ENCODE measurements at places on chromosomes 12 and 14.

GRCh38 chr14:36339816-36340215, 19.4 kb upstream of the MBIP start:
- no peak for DNase-seq

- no peak for DNase-seq
Observed at GRCh38 chr14:39376667-39377403, 55.4 kb downstream of the FBXO33 start.

- DNase-seq = no peak
Observed at GRCh38 chr12:31967539-31967938, 8.3 kb downstream of the RESF1 start.

GRCh38 chr12:17060260-17060659, 454.3 kb upstream of the LMO3 start:
- DNase-seq = no peak

- no peak for DNase-seq
Observed at GRCh38 chr14:101927859-101928258, 36.5 kb upstream of the DYNC1H1 start.

DNA sequence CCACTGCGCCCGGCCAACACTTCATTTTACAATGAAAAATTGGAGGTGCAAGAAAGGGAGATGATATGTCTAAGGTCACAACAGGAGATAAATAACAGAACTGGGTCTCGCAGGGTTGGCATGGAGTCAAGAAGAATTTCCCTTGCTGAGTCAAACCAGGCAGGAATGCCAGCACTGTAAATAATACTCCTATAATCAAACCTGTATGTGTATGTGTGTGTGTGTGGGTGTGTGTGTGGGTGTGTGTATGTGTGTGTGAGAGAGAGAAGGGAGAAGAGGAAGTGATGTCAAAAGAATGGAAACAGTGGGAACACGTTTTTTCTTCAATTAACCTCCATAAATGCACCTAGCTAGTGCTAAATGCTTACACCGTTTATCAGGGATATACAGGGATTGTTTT, 70.4 kb downstream of the TMEM116 start:
- no peak for DNase-seq

- no peak for DNase-seq
Observed at GRCh38 chr14:50212726-50213125, 18.7 kb downstream of the SOS2 start.

DNA sequence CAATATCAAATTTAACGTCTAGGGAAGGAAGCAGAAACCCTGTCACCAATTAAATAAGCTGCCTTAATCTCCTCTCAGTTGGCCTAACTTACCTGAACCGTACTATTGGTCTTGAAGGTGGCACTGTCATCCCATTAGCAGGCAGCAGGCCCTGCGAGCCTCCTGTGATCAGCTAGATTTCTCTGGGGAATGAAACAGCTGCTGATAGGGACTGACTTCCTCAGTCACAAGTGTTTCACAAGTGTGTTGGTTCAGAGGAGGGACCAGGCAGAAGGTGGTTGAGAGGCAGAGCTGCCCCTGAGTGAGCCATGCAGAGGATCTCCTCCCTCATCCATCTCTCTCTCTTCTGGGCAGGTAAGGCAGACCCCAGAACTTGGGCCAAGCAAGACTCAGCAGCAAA, 166.8 kb downstream of the DAD1 start:
- DNase-seq = no peak

GRCh38 chr12:120119271-120119973, 2.9 kb upstream of the RAB35 start:
- no peak for DNase-seq

GRCh38 chr12:25811656-25812126, 146.8 kb upstream of the RASSF8 start:
- DNase-seq = no peak

DNA sequence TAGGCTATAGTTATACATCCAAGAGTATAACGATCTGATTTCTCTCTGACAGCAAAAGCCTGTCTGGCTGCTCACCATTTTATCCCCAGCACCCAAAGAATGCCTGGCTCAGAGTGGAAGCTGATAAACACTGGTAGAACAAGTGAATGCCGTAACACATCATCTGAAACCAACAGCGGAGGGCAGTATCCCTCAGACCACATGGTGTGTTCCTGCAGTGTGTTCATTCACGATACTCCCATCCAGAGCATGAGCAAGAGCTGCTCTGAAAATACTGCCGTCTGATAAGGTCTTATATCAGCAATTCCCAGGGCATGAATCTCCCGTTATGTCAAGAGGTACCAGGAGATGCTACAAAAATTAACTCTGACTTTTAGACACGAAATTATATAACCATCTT, 95.9 kb downstream of the TTC7B start:
- no peak for DNase-seq

DNA sequence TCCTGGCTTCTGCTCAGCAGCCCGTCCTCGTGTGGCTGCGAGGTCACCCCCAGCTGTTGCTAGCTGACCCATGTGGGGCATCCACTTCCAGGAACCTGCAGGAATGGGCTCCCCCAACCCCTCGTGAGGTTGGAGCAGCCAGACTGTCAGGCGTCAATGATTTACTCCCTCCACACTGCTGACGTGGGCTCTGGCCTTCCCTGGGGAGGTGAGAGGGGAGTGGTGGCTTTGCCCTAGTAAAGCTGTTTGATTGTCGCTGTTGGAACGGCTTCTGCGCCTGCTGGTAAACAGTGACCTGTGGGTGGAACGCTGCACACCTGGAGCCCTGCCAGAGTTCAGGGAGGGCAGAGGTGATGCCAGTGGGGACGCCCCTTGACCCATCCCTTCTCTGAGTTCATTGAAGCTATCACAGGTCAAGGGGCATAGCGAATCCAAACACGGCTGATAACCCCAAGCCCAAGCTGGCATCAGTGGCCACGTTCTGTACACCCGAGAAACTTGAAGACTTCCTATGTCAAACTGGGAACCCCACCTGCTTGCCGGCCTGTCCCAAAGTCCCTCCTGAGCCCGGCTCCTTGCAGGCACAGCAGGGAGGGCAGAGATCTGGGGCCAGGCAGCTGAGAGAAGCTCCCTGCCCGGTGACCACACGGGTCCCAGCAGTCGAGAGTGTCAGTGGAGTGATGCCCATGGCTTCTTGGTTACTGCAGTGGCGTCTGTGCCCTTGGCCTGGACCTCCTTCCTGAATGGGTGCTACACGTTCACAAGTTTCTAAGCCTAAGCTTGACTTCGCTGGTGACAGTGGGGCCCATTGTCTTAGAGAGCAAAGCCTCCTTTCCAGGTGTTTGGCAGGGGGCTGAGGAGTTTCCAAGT, 2.7 kb downstream of the ASPG start:
- no peak for DNase-seq

- DNase-seq = no peak
Observed at GRCh38 chr12:32252199-32253073, 145.8 kb downstream of the BICD1 start.

- no peak for DNase-seq
Observed at GRCh38 chr12:51390891-51391282, 319 bp downstream of the GALNT6 start.

DNA sequence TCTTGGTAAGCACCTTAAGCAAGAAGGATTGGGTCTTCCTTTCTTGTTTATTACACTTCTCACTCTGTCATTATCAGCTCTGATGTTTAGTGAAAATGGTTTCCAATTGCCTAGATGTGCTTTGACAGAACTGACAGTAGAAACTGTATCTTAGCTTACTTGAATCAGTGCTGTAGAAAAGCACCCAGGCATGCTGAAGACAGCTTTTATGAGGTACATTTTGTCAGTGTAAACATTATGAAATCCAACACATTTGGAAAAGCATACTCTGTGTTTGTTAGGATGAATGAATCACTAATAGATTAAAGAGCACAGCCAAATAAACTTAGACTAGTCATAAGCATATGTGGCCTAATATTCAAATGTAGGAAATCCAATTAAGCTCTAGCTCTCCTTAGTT, 290.2 kb upstream of the NPAS3 start:
- DNase-seq = no peak

DNA sequence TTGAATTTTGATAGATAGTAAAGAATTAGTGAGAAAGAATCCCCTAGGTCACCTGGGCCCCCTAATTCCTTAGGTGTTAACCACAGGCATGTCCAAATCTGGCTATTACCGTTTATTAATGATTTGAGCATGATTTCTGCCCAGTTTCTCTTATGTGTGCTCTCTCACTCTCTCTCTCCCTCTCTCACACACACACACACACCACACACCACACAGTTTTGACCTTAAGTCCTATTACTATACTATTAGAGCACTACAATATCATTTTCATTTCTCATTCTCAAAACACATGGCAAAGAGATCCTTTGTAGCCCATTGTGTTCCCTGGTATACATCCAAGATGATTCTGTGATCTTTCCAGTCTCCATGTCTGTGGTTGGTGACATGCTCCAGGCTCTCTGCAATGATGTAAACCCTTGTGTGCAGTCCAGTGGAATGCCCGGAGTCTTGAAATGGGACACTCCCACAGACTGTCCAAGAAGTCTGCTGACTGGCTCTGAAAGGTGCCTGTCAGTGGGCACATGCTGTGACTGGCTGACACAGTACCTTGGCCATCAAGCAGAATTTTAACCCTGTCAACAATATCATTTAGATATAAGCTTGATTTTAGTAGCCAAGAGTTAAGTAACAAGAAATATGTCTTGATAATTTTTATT, 96.2 kb downstream of the FIGNL2 start:
- DNase-seq = no peak

DNA sequence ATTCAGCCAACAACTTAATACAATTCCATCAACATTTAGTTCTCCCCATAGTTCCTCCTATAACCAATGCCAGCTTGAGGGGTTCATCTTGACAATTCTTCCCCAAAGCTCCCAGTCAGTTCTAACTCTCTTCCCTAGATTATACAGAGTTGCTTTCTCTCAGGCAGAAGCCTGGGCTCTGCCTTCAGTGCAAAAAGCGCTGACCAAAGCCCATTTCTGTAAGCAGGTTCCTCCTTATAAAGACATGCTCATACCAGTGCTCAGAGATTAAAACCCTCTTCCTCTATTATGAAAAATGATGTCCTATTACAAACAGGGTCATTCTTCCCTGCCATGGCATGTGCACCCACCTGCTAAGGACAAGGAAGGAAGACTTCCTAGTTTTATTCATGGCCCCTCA, 16.2 kb downstream of the SPIC start:
- DNase-seq = no peak

- no peak for DNase-seq
Observed at GRCh38 chr14:75184492-75184891, 8.1 kb upstream of the TMED10 start.

DNA sequence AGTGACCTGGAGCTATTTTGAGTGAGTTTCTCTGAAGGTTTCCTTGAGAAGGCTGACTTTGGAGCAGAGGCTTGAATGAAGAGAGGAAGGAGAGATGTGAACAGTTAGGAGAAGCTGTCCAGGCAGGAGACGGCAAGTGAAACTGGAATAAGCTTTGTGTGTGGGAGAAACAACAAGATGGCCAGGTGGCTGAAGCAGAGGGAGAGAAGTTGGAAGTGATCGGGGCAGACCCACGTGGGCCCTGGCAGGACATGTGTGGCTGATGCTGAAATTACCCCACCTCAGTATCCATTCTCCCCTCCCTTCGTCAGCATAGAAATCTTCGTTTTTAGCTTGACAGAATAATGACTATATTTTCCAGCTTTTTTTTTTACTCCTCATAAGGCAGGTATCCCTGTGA, 809.2 kb upstream of the TMEM132C start:
- DNase-seq = no peak

- no peak for DNase-seq
Observed at GRCh38 chr12:32993404-32993803, 96.8 kb upstream of the PKP2 start.

DNA sequence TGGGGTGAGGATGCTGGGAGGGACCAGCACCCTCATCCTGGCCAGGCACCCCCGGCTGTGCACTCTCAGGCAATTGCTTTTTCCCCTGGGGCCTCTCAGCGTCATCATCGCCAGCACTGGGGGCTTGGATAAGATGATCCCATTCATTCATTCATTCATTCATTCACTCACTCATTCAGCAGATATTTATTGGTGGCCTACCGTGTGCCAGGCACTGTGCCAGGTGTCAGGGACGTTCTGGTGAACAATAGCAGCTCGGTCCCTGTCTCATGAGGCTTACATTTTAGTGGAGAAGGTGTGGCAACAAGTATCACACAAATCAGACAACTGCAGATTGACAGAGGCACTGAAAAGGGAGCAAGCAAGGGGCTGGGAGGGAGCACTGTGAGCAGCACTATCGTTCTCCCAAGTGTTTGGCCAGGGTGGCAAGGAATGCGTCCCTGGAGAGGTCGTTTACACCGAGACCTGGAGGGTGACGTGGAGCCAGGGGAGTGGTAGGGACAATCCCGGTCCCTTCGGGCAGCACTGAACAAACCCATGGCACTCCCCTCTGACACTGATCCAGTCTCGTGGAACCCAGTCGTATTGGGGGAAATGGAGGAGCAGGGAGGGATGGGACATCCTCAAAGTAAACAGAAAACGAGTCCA, 124.1 kb downstream of the PAPOLA start:
- DNase-seq = no peak

Measured in GM12891 (cell line).